ENCODE measurements at places on chromosomes 12 and 14. TPM values are rescaled to one million over a fixed set of nuclear protein-coding genes. Genes with fewer than 3 reads are reported as not detected.

The PWP1 gene
- polyA plus RNA-seq = 127 TPM

The NPC2 gene
- polyA plus RNA-seq = 46.8 TPM

The GCH1 gene
- 4.9 TPM for polyA plus RNA-seq

The MYL6 gene
- 2,918 TPM for polyA plus RNA-seq

The PIWIL1 gene
- polyA plus RNA-seq = not detected

The RERGL gene
- polyA plus RNA-seq = 1.3 TPM

The HELB gene
- 2.6 TPM for polyA plus RNA-seq

The CCDC184 gene
- polyA plus RNA-seq = 40.2 TPM

The GRIP1 gene
- 41.1 TPM for polyA plus RNA-seq

The KRT82 gene
- not detected for polyA plus RNA-seq

The VDR gene
- polyA plus RNA-seq = not detected

The ASPG gene
- 1.4 TPM for polyA plus RNA-seq

The PTCSC3 gene
- polyA plus RNA-seq = not detected

The IFNG-AS1 gene
- polyA plus RNA-seq = not detected

The SLC10A1 gene
- polyA plus RNA-seq = not detected

The ASCL1 gene
- polyA plus RNA-seq = 5.0 TPM

The GPR84 gene
- polyA plus RNA-seq = not detected

The MMP17 gene
- 93.5 TPM for polyA plus RNA-seq

The ARHGDIB gene
- 7.7 TPM for polyA plus RNA-seq

The KRT86 gene
- not detected for polyA plus RNA-seq

The CCDC196 gene
- not detected for polyA plus RNA-seq

The LHX5 gene
- polyA plus RNA-seq = 2.0 TPM

The EGLN3 gene
- polyA plus RNA-seq = not detected

The GNG2 gene
- 515 TPM for polyA plus RNA-seq

The CAPRIN2 gene
- 132 TPM for polyA plus RNA-seq

The CLEC4C gene
- not detected for polyA plus RNA-seq

Data from neural cell (in vitro differentiated cells).